Peyer's patch (tissue), 4 donors: ENCODE measurements at places on chromosomes 5 and 9. TPM values are rescaled to one million over a fixed set of nuclear protein-coding genes. Genes with fewer than 3 reads are reported as not detected.
A peak's percentile ranks its signal among the peaks of the same experiment; 100 is the strongest.

DNA sequence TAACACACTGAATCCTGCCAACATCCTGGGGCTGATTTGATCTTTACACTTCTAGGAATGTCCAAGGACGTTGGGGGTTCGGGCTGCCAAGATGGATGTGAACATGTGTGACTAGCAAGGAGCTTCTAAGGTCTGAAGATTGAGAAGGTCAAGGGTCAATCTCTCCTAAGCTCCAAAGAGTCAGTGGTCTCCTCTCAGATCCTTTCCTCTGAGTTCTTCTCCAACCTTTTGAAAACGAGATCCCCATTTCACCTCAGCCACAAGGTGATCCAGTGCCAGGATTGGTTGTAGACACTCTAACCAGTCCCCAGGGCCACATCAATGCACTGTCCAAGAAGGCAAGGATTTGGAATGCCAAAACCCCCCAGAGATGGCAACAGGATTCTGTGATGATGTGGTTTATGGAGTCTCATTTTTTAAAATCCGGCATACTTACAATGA, 266.8 kb downstream of the NDUFS4 start:
- H3K27me3 ChIP-seq, result no peaks in the 10 kb centered on the region
- no peaks in the 10 kb centered on the region for H3K36me3 ChIP-seq
- no peak overlapping the region for H3K4me3 ChIP-seq
- no peak for DNase-seq
- H3K4me1 ChIP-seq, result no peaks in the 10 kb centered on the region

DNA sequence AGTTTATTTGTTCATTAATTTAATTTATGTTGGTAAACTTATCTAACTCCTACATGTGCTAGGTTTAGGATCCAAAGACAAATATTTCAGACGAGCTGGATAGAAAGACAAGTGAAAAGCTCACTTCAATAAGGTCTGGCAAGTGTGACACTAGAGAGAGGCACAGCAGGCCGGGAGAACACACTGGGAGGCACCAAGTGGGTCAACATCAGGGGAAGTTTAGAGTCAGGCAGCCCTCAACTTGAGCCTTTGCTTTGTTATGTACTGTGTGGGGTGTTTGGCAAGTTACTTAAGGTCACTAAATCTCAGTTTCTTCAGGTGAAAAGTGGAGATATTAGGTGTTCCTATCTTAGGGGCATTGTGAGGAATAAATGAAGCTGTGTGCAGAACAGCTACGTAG, 214.4 kb downstream of the PCSK1 start:
- H3K27me3 ChIP-seq, result no peaks in the 10 kb centered on the region
- no peak for DNase-seq
- H3K4me1 ChIP-seq, result no peaks in the 10 kb centered on the region
- H3K27ac ChIP-seq, result no peak overlapping the region
- H3K36me3 ChIP-seq, result no peaks in the 10 kb centered on the region
- no peak overlapping the region for H3K4me3 ChIP-seq

DNA sequence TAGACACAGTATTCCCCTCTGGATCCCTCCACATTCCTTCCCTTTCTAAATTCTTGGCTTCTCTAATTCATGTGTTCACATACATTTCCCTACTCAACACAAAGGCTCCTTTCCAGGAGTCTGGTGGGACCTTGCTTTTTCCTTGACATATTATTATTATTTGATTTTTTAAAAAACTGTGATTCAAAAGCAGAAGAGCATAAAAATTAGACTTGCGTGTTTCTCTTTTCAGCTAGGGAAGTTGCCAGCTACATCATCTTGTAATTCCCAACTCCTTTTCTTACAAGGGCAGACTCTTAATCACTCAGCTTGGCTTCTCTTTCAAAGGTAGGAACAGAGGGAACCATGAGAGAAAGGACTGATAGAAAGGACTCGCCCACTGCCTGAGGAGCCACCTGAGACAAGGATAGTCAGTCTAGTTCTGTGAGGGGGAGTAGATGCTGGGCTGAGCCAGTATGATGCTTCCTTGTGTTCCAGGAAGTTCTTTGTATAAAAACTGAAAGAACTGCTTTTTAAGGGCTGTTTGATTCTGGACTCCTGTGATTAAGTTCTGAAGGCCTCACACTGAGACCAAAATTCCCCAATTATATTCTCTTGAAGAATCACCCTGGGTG, 51.0 kb upstream of the DPYSL3 start:
- H3K4me3 ChIP-seq, result no peak overlapping the region
- H3K36me3 ChIP-seq, result no peaks in the 10 kb centered on the region
- no peak overlapping the region for H3K27ac ChIP-seq

DNA sequence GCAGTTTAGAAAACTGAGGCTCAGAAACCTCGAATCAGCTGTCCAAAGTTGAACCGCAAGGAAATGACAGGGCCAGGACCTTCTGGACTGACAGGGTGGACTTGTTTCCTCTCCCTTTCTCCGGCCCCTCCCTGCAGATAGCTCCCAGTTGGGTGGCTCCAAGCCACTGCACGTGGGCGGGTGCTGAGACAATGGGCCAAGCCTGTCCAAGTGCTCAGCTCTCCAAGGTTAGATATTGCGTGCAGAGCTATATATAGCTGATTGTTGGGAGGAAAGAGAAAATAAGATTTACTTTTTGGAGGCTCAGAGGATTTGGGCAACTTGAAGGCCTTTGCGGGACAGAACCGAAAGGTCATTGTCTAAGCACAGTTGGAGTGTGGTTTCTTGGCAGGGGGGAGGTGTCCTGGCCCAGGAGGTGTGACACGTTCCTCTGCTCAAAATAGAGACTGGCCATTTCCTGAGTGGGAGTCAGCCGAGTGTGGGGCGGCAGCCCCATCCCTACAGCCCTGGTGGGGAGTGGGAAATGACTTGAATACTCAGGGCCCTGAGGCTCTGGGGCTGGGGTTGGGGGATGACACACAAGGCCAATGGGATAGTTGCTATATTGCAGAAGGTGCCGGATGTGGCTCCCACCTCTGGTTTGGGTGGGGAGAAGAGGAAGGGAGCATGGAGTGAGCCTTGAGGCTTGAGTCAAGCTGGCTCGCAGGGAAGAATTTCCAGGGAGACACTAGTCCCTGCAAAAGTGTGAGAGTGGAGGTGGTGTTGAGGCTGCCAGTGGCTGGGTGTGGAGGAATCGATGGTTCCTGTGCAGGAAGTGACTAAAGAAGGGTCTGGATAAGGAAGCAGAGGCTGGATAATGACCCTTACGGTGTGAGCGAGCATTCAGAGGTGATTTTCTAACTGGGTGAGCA, 44.4 kb upstream of the SMAD5 start:
- no peak for DNase-seq
- H3K27me3 ChIP-seq, result no peaks in the 10 kb centered on the region
- no peak overlapping the region for H3K4me3 ChIP-seq
- H3K27ac ChIP-seq, result no peak overlapping the region
- no peaks in the 10 kb centered on the region for H3K36me3 ChIP-seq

DNA sequence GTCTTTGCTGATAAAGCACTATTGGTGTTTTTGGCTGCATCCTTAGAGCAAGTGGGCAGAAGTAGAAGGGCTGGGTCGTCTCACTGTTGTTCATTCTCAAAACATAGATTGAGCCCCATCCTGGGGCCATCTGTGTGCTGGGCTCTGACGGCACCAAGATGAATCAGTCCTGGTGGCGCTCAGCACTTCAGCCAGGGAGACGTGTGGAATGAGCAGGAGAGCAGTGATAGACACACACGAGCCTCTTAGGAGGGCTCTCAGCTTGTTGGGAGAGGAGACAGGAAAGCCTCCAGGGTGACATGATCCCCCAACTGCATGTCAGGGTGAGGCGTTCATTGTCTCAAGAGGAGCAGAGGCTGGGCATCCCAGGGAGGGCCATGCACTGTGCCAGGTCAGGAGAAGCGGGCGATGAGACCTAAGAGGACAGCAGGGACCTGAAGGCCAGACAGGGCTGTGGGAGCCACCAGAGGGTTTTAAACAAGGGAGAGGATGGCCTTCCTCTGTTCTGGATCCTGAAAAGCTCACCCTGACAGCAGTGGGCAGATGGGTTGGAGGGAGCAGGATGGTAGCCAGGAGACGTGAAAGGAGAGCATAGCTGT, 115.8 kb downstream of the DAB2IP start:
- no peak overlapping the region for H3K4me3 ChIP-seq
- no peak overlapping the region for H3K27ac ChIP-seq
- DNase-seq, result no peak
- H3K4me1 ChIP-seq, result no peaks in the 10 kb centered on the region
- H3K36me3 ChIP-seq, result peaks cover 89% of the 10 kb centered on the region

DNA sequence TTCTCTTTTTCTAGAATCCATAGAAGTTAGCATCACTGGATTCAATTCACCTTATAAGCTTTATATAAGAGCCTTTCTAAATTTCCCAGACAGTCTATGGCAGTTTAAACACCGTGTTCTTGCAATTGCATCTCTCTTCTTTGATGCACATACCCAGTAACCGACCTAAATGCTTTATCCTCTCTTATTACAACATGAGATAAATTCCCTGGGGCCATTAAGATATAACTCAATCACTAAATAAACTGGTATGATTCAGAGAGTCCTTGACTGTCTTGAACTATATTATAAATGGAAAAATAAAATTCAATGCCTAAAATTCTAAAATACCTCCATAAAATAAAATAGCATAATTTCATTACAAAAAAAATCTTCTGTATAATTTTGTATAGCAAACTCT, 98.1 kb downstream of the DIRAS2 start:
- no peak overlapping the region for H3K4me3 ChIP-seq
- H3K27ac ChIP-seq, result no peak overlapping the region
- H3K4me1 ChIP-seq, result no peaks in the 10 kb centered on the region
- H3K36me3 ChIP-seq, result no peaks in the 10 kb centered on the region

DNA sequence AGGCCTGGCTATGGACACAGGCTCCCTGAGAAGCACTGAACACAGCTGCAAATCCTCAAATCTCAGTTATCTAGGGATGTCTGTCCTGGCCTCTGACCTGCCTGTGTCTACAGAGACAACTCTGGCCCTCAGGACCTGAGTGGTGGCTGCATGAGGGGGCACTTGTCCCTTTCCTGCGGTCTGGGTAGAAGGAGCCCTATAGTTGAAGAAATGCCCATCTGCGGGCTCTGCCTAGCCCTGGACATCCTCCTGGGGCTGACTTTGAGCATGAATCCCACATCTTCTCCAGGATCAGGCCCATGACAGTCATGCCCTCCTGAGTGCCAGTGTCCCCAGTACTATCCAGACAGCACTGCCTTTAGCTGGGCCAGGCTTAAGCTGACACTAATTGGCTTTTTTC, 10.0 kb downstream of the DNAJB5 start:
- no peak overlapping the region for H3K27ac ChIP-seq
- H3K36me3 ChIP-seq, result no peaks in the 10 kb centered on the region
- no peak for DNase-seq
- peaks cover 20% of the 10 kb centered on the region for H3K4me1 ChIP-seq
- H3K27me3 ChIP-seq, result no peaks in the 10 kb centered on the region

GRCh38 chr5:154117050-154117449, 73.5 kb upstream of the GALNT10 start:
- no peak for DNase-seq
- no peaks in the 10 kb centered on the region for H3K36me3 ChIP-seq
- no peak overlapping the region for H3K27ac ChIP-seq
- no peaks in the 10 kb centered on the region for H3K4me1 ChIP-seq

GRCh38 chr9:113569472-113570060, 106.0 kb downstream of the RGS3 start:
- H3K36me3 ChIP-seq, result no peaks in the 10 kb centered on the region
- H3K27ac ChIP-seq, result no peak overlapping the region
- no peaks in the 10 kb centered on the region for H3K4me1 ChIP-seq
- H3K27me3 ChIP-seq, result no peaks in the 10 kb centered on the region

DNA sequence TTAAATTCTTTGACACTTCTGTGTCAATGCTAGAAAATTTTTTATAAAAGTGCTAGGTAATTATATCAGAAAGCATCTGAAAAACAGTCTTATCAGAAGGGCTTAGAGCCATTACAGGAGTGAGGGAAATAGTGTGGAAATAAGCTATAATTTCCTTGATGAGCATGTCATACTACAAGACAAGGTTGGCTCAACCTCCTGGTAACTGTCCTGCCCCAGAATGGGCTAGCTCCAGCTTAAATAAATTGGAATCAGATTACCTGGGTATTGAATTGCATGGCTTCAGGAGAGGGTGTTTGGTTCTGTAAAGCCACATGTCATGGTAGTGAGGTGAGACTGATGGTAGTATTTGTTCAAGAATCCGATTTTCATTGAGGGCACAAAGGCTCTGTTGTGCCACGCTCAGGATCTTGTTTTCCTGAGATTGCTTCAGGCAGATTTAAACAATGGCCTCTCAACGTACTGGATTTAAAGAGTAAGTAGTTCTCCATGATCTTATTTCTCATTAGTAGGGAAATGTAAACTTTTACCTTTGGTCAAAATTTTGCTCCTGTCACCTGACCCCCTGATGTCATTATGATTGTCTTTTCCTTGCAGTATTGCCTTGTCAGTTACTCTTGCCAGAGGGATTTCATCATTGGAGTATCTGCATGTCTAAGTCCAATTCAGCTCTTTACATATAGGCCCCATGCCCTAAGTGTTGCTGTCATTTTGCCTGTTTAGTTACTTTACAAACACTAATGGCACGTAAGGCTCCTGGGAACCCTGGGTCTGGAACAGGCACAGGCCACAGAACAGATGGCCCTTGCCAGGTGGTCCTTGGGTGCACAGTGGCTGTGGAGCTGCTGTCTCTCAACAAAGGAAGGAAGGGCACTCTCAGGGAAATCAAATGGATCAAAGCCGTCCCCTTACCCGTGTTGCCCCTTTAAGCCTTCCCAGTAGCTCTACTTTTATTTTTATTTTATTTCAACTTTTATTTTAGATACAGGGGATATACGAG, 21.3 kb downstream of the TRIO start:
- no peaks in the 10 kb centered on the region for H3K36me3 ChIP-seq
- H3K4me1 ChIP-seq, result peaks cover 3% of the 10 kb centered on the region
- no peaks in the 10 kb centered on the region for H3K27me3 ChIP-seq

GRCh38 chr9:116154334-116154975, 864 bp downstream of the PAPPA start:
- H3K4me1 ChIP-seq, result peaks cover 15% of the 10 kb centered on the region
- no peaks in the 10 kb centered on the region for H3K27me3 ChIP-seq
- H3K27ac ChIP-seq, result peak overlapping the region; percentile 49
- peak overlapping the region; percentile 26 for H3K4me3 ChIP-seq
- no peaks in the 10 kb centered on the region for H3K36me3 ChIP-seq

GRCh38 chr9:34550016-34550680, 27.4 kb upstream of the ENHO start:
- H3K4me1 ChIP-seq, result no peaks in the 10 kb centered on the region
- DNase-seq, result no peak
- no peak overlapping the region for H3K27ac ChIP-seq
- no peak overlapping the region for H3K4me3 ChIP-seq
- H3K27me3 ChIP-seq, result no peaks in the 10 kb centered on the region
- no peaks in the 10 kb centered on the region for H3K36me3 ChIP-seq

The STING1 gene
- 20.8 TPM for total RNA-seq

The DIPK1B gene
- total RNA-seq, result 0.70 TPM

The STPG3 gene
- total RNA-seq, result not detected

The ARSI gene
- not detected for total RNA-seq

The CMYA5 gene
- 15.7 TPM for total RNA-seq

The PALM2AKAP2 gene
- 1.9 TPM for total RNA-seq

The DOCK8 gene
- total RNA-seq, result 24.9 TPM

The NSMF gene
- 135 TPM for total RNA-seq

The ZDHHC11B gene
- 4.6 TPM for total RNA-seq

The RGP1 gene
- total RNA-seq, result 34.5 TPM

The BNC2 gene
- total RNA-seq, result 3.9 TPM
